Posterior vena cava (tissue), 2 donors: ENCODE measurements at places on chromosomes 3 and 15. TPM values are rescaled to one million over a fixed set of nuclear protein-coding genes. Genes with fewer than 3 reads are reported as not detected.
A peak's percentile ranks its signal among the peaks of the same experiment; 100 is the strongest.

- DNase-seq, result peak; percentile 49
These were observed 16.0 kb upstream of the SCAP start for GRCh38 chr3:47491777-47492176.

GRCh38 chr3:189962466-189962865 lies 158.2 kb downstream of the P3H2 start:
- DNase-seq, result no peak

GRCh38 chr3:66428733-66429132 lies 72.1 kb downstream of the LRIG1 start:
- no peak for DNase-seq

- no peak for DNase-seq
These were observed 130.8 kb downstream of the FNDC3B start for GRCh38 chr3:172170073-172170709.

- no peak for DNase-seq
These were observed 116.6 kb downstream of the ST8SIA2 start for GRCh38 chr15:92510163-92510882.

DNA sequence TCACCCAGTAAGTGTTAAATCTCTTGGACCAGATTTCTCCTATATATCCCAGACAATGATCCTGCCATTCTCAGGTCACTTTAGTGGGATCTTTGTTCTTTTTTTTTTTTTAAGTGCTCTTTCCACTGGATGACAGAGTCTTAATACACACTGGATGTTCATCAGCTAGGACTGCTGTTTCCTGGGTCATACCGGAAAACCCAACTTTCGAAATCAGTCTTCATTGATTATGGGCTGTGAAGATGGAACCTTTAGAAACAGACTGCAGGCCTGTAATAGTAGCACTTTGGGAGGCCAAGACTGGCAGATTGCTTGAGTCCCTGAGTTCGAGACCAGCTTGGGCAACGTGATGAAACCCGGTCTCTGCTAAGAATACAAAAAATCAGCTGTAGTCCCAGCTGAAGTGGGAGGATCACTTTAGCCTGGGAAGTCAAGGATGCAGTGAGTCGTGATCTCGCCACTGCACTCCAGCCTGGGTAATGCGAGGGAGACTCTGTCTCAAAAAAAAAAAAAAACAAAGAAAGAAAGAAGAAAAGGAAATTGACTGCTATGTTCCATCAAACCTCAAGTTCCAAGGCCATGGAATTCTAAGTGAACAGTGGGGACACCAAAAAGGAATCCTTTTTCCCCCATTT lies 2.3 kb downstream of the EOGT start:
- DNase-seq, result no peak

- DNase-seq, result no peak
These were observed 80.6 kb downstream of the RAD18 start for GRCh38 chr3:8882642-8883041.

- no peak for DNase-seq
These were observed 6.6 kb upstream of the KBTBD8 start for GRCh38 chr3:66991459-66991858.

DNA sequence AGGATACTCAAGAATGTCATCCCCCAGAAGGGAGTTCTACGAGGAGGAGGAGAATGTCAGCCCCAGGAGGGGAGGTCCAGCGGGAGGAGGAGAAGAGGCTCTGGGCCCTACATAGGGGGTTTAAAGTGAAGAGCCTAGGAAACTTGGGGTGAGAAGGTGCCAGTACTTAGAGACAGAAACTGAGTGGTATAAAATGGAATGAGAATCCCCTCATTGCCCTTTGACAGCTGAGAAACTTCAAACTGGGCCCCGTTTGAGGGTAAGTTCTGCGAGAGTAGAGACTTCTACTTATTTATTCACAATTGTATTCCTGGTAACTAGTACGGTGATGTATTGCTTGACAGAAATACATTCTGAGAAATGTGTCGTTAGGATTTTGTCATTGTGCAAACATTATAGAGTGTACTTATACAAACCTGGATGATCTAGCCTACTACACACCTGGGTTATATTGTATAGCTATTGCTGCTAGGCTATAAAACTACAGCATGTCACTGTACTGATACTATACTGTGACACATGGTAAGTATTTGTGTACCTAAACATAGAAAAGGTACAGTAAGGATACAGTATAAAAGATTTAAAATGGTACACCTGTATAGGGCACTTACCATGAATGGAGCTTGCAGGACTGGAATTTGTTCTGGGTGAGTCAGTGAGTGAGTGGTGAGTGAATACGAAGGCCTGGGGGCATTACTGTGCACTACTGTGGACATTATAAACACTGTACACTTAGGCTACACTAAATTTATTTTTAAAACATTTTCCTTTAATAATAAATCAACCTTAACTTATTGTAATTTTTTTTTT lies 62.0 kb downstream of the TSC22D2 start:
- DNase-seq, result no peak

GRCh38 chr15:42759093-42759492 lies 22.2 kb upstream of the CDAN1 start:
- DNase-seq, result no peak

GRCh38 chr3:13385373-13385965 lies 34.7 kb downstream of the NUP210 start:
- no peak for DNase-seq

DNA sequence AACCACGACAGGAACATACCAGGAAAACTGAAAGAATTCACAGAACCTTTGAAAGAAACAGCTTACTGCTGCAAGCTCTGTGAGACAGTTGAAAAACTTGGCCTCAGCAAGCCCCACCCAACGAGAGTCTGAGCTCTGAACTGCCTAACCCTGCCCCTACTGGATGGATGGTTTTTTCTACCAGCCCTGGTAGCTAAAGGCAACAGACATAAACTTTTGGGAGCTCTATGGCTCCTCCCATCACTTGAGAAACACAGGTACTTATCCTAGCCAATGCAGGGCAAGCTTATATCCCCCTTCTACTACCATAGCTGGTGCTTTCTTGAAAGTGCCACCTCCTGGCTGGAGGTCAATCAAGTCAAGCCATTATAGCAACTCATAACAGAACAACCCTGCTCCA lies 471.8 kb downstream of the GRM7 start:
- no peak for DNase-seq

GRCh38 chr3:124282751-124283651 lies 291.1 kb upstream of the ROPN1 start:
- no peak for DNase-seq

DNA sequence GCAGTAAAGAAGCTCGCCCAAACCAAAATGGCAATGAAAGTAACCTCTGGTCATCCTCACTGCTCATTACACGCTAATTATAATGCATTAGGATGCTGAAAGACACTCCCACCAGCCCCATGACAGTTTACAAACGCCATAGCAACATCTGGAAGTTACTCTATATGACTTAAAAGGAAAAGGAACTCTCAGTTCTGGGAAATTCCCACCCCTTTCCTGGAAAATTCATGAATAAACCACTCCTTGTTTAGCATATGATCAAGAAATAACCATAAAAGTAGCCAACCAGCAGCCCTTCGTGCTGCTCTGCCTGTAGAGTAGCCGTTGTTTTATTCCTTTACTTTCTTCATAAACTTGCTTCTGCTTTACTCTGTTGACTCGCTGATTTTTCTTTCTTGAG lies 164.6 kb downstream of the SMAD6 start:
- peak; percentile 28 for DNase-seq

GRCh38 chr3:129078510-129078909 lies 17.9 kb downstream of the GP9 start:
- DNase-seq, result no peak

DNA sequence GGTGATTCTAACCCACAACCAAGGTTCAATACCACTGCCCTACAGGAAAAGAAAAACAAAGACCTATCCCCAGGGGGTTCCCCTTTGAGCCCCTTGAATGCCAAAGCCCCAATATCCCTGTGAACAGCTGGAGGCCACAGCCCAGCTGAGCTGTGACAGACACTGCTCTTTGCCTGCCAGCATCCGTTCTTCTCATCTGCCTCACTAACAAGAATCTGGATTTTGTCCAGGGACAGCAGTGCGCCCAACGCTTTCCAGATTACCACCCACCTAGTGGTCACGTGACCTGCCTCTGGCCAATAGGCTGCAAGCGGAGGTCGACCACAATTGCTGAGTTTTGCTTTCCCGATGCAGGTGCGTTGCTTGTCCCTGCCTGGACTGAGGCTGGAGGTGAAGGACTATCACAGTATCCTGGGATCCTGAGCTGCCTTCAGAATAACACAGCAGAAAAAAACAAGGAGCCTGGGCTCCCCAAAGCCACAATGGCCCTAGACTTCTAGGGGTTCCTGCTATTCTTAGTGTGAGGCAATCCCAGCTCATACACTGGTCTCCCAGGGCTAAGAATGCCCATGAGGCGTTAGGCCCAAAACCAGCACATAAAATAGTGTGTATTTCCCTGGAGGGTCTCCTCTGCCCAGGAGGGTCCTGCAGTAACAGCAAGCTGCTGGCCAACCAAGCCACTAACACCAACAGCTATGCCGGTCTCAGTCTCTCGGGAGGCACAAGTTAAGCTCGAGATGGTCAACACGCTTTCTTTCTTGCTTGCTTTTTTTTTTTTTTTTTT lies 13.8 kb downstream of the BDH1 start:
- no peak for DNase-seq

DNA sequence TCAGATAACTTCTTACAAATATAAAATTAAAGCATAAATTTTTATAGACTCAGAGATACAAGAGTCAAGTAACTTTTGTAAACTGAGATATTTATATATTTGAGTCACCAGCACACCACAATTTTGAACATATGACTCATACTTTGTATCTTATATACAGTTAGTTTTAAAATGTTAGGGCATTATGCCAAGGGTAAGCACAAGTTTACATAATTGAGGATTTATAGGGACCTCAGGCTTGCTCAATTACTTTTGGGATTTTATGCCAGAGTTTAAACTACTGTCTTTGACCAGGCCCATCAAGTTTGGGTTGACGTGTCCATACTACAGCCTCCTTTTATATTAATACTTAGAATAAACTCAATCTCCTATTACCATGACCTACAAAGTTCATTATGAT lies 7.4 kb upstream of the FGF7 start:
- no peak for DNase-seq

GRCh38 chr3:116469546-116469945 lies 24.3 kb upstream of the LSAMP start:
- DNase-seq, result no peak

- no peak for DNase-seq
These were observed 695.4 kb downstream of the FHIT start for GRCh38 chr3:60555686-60556354.

GRCh38 chr3:45950686-45951600 lies 7.7 kb downstream of the CXCR6 start:
- DNase-seq, result no peak

DNA sequence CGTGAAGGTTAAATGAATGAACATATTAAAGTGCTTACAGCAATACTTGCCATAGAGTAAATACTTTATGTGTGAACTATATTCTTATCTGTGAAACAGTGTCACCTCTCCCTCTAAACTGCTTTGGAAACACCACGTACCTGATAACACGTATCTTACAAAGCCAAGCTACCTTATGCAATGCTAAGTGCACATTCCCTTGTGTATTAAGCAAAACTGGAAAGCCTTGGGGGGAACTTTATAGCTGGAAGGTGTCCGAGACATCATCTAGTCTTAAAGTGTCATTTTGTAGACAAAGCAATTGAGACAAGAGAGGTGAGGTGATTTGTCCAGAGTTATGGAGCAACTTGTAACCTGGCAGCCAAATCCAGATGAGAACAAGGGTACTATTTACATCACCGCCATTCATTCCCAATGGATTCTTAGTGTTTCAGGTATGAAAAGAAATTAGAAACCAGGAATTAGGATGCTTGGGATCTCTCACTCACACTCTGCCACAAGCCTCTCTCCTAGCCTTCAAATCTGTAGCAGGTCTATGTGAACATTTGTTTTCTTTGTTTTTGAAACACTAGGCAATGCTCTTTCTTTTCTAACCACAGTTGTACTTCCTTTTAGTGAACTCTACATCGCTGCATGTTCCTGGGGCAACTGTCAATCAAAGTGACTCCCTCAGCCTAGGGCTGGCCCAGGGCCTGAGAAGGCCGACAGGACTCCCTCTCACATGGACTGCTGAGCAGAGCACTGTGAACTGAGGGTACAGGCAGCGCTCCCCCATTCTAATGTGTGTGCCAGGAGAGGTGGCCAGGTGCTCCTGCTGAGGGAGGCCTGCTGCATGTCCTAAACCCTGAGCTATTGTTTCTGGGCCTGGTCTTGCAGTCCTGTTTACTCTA lies 13.9 kb upstream of the MGLL start:
- DNase-seq, result no peak

GRCh38 chr15:61126811-61127210 lies 102.3 kb downstream of the RORA start:
- no peak for DNase-seq

DNA sequence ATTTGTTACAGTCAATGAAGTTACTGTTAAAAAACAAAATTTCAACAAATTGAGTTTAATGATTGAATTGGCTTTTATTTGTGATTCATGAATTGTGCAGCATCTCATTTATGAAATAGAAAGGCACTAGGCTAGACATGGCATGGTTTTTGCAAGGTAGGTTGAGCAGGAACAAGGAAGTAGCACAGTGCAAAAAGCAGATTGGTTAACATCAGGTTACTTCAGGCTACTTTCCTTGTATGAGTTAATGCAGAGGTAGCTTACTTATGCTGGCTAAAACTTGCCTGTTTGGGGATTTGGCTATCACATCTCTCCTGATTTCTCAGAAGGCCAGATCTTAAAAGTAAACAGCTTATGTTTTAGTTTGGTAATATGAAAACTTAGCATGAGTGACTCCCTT lies 23.0 kb upstream of the SV2B start:
- no peak for DNase-seq

- no peak for DNase-seq
These were observed 64.5 kb downstream of the POLQ start for GRCh38 chr3:121481106-121481880.

Gene TMEM212
- total RNA-seq, result not detected

Gene RTP3
- not detected for total RNA-seq

Gene EXD1
- not detected for total RNA-seq

Gene DNAH12
- 0.05 TPM for total RNA-seq

Gene ZDHHC23
- total RNA-seq, result 2.3 TPM

Gene CFAP100
- not detected for total RNA-seq

Gene BSN
- 0.48 TPM for total RNA-seq

Gene PPP1R14D
- total RNA-seq, result not detected

Gene CCRL2
- 2.0 TPM for total RNA-seq
